Omental fat pad (tissue), 4 donors: ENCODE measurements at places on chromosomes 5 and 9.

GRCh38 chr5:144315994-144316634, 145.4 kb downstream of the KCTD16 start:
- no peak for DNase-seq

GRCh38 chr5:9499498-9499876, 46.4 kb downstream of the SEMA5A start:
- no peak for DNase-seq

- DNase-seq = no peak
Measured at GRCh38 chr9:95413793-95414192, 96.3 kb upstream of the FANCC start.

- no peak for DNase-seq
Measured at GRCh38 chr9:81595887-81596543, 93.3 kb downstream of the TLE1 start.

GRCh38 chr5:143708672-143709071, 103.3 kb upstream of the HMHB1 start:
- no peak for DNase-seq

GRCh38 chr9:110170357-110171257, 37.4 kb downstream of the C9orf152 start:
- DNase-seq = no peak

DNA sequence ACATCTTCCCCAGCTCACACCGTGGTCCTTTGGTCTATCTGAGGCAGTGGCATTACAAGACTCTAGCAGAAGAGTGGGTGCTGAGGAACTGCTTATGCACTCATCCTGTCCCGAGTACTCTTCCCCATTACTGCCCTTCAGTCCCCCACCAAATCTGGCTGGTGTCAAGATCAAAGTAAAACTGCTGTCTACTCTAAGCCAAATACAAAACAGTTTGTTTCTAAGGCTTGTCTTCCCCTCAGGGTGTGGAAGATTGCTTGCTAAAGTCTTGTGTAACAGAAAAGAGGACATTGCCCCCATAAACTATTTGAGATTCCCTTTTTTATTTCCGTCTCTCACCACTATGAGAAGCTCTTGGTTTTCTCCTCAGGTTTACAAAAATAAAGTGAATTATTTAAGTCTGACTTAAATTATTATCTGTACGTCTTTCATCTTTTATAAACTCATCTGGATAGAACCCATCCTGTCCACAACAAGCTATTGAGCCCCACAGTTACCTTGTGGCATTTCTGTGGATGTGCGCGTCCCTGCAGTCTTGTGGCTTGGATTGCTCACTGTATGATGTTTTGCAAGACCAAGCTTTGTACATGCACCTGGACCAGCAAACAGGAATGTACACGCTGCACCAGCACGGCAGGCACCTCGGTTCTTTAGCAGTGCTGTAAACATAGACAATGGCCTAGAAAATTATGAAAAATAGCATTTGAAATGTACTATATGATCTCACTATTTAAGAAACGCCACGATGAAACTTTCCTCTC, 61.0 kb downstream of the CYSTM1 start:
- DNase-seq = no peak

- DNase-seq = no peak
Measured at GRCh38 chr5:126810596-126811380, 33.9 kb downstream of the LMNB1 start.

DNA sequence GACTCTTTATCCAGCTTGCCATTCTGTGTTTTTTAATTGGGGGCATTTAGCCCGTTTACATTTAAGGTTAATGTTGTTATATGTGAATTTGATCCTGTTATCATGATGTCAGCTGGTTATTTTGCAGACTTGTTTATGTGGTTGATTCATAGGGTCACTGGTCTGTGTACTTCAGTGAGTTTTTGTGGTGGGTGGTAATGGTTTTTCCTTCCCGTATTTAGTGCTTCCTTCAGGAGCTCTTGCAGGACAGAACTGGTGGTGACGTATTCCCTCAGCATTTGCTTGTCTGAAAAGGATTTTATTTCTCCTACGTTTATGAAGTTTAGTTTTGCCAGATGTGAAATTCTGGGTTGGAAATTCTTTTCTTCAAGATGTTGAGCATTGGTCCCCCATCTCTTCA, 381.1 kb downstream of the MAN2A1 start:
- no peak for DNase-seq

DNA sequence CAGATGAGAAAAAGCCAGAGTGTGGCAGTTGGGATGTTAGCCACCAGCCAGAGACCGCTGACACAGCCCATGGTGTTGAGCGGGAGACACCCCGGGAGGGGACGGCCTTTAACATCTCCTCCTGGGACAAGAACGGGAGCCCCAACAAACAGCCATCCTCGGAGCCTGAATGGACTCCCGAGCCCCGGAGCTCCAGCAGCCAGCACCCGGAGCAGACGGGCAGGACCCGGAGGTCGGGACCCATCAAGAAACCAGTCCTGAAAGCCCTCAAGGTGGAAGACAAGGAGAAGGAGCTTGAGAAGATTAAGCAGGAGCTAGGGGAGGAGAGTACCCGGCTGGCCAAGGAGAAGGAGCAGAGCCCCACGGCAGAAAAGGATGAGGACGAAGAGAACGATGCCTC, 28.0 kb upstream of the POMT1 start:
- no peak for DNase-seq

DNA sequence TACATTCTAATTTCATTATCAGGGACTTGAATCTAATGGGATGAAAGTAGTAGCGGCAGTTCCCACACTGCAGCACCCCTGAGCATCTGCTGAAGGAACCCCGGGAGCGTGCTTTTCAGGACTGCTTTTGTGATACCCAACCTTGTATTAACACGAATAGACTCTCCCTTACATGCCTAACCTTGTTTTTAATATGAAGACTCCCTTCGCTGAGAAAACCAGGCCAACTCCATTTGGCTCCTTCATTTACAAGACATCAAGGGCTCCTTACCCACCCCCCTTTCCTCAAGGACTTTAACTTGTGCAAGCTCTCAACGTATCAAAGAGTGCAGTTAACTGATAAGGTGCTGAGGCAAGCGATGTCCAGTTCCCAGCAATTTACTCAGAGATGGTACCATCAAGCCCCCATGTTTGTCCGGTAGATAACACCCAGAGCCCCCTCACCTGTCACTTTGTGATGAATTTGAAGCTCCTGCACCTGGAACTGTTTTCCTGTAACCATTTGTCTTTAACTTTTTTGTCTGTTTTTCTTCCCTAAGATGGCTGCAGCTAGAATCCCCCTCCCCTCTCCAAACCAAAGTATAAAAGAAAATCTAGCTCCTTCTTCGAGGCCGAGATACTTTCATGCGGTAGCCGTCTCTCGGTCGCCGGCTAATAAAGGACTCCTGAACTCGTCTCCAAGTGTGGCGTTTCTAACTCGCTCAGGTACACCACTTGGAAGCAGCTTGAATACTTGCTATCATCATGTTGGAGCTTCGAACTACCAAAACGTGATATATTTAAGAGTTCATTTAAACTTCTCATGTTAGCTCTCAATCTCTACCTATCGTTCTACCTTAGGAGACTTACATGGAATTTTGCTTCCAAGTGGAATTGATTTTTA, 10.7 kb downstream of the HNRNPH1 start:
- no peak for DNase-seq

GRCh38 chr5:174191076-174191475, 145.6 kb downstream of the NSG2 start:
- no peak for DNase-seq

DNA sequence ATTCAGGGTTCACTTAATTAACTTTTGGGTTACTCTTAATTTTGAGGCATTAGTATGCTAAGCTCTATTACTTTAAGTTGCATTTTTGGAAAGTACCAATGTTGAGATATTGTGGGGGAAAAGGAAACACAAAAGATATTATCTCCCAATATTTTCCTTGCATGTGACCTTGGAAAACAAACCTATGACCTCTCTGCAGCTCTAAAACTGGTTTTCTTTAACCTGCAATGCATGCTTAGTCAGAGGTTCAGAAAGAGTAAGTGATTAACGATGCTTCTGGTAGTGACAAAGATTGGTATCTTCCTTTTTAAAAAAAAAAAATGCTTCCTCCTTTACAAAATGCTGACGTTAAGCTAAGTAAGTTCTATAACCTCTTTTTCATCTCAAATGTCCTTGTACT, 44.9 kb upstream of the CDH18 start:
- DNase-seq = no peak

DNA sequence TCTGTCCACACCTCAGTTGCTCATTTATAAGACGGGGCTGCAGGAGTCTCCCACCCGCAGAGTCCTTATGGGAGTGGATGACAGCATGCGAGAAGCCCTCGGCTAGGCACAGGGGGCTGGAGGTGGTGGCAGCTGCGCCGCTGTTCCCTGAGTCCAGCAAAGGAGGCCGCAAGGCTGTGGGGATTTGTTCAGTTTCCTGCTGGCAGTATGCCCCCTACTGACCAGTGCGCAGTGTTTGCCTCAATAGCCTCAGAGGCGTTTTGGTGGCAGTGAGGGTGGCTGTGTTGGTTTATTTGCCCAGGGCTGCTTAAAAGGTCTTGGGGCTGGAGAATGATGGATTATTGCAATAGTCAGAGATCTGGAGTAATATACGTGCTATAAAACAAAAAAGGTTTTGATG, 176.3 kb upstream of the OTULINL start:
- no peak for DNase-seq

DNA sequence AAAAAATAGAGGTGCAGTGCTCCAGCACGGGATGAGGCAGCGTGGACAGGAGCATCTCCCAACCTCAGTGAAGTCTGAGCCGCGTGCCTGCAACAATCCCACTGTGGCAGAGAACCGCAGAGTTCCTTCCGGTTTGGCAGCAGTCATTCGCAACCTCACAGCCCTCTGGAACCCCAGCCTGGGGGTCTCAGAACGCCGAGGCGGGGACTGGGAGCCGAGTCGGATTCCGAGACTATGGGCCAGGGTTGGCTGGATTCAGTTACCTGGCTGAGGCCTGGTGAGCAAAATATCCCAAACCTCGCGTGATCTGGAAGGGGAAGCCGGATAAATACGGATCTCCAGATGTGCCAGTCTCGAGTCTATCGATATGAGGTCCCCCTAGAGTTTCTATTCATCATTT, 27.0 kb downstream of the CDKN2A start:
- no peak for DNase-seq

DNA sequence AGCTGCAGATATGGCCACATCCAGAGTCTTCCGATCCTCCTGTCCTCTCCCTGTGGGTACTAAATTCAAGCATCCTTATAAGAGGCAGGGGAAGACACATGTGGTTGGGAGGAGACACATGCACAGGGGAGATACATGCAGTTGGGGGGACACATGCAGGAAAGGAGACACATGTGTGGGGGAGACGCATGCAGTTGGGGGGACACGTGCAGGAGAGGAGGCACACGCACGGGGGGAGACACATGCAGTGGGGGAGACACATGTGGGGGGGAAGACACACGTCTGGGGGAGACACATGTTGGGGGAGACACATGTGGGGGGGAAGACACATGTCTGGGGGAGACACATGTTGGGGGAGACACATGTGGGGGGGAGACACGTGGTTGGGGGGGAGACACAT, 21.2 kb upstream of the OLFM1 start:
- no peak for DNase-seq

DNA sequence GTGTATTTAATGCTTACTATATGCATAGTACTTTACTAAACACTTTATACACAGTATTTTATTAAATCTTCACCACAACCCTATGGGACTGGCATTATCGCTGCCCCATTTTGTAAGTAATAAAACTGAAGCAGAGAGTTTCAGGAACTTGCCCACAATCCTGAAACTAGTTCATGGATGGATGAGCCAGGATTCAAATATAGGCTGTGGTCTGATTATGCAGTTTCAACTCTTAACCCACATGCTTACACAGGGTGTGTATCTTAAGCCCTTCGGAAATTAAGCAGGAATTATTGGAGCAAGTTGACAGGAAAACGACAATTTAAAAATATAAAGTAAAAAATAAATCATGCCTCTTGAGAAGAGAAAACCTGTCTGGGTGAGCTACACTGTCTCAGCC, 109.0 kb downstream of the ATP10B start:
- no peak for DNase-seq

- no peak for DNase-seq
Measured at GRCh38 chr5:126106029-126106428, 317.2 kb upstream of the GRAMD2B start.

DNA sequence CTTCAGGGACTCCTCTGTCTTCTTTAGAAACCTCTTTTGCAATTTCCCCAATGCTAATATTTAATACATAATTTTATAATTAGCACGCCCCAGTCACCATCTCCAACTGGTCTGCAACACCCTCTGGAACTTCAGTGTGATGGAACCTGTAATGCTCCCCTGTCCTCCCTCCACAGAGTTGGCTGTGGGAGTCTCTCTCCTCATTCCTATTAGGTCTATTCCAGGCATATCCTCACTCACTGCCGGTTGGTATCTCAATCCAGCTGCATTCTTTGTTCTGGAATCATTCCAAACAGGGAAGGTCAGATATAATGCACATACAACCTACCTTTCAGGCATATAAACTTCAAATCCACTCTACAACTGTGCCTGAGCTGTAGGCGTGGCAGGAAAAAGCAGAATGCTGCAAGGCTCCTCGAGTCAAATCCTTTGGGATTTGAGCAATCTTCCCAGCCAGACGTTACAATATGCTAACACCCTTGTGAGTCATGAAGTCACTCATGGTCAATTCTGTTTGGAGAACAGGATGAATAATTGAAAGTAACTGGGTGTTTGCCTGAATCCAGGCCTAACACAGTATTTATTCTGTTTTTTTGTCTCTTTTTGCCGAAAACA, 293.8 kb downstream of the CWC27 start:
- no peak for DNase-seq

- DNase-seq = no peak
Measured at GRCh38 chr5:167447466-167448375, 843.7 kb upstream of the WWC1 start.

DNA sequence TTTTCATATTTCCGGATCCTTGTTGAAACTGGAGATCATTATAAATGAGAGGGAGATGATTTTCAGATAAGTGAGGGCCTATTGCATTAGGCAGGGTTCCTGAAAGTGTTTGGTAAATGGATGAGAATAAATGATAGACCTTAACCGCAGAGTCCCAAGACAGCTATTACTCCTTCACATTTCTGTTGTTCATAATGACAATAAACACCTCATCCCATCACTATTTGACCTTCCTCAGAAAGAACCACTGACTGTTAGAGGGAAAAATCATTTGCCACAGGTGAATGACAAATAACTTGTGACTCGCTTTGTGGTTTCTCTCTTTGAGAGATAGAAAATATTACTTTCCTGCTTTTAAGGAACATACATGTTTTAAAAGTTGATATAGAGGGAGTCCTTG, 47.3 kb upstream of the TRMT10B start:
- DNase-seq = no peak

- no peak for DNase-seq
Measured at GRCh38 chr5:176891331-176891958, 7.7 kb downstream of the HK3 start.

GRCh38 chr9:92725266-92725545, 39.4 kb downstream of the BICD2 start:
- DNase-seq = no peak

GRCh38 chr9:16453390-16453789, 417.1 kb downstream of the BNC2 start:
- DNase-seq = no peak
